Activated gamma-delta T cell (primary cell): ENCODE measurements at places on chromosomes 12 and 14.

DNA sequence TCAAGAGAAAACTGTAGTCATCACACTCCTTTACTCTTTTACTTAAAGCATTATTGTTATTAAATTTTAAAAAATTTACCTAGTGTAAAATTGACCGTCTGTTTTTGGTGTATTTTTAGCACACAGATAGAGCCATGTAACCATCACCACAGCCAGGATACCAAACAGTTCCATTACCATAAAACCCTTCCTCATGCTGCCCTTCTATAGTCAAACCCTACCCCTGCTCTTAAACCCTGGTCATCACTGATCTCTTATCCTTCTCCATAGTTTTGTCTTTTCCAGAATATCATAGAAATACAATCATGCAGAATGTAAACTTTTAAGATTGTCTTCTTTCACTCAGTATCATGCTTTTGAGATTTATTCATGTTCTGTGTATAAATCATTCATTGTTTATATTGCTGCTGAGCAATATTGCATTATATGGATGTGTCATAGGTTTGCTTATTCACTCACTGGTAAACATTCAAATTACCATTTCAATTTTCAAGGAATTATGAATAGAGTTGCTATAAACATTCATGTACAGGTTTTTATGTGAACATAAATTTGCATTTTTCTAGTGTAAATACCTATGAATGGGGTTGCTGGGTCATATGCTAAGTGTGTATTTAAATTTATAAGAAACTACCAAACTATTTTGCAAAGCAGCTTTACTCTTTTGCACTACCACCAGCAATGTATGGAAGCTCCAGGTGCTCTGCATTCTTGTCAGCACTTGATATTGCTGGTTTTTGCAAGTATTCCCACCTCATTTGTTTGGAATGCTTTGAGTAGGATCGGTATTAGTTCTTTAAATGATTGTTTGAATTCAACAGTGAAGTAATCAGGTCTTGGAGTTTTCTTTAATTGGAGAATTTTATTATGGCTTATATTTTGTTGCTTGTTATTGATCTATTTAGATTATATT, 125.5 kb downstream of the LMNTD1 start:
- no peak for DNase-seq

- no peak for DNase-seq
Observed at GRCh38 chr14:94307410-94307992, 14.4 kb upstream of the SERPINA10 start.

DNA sequence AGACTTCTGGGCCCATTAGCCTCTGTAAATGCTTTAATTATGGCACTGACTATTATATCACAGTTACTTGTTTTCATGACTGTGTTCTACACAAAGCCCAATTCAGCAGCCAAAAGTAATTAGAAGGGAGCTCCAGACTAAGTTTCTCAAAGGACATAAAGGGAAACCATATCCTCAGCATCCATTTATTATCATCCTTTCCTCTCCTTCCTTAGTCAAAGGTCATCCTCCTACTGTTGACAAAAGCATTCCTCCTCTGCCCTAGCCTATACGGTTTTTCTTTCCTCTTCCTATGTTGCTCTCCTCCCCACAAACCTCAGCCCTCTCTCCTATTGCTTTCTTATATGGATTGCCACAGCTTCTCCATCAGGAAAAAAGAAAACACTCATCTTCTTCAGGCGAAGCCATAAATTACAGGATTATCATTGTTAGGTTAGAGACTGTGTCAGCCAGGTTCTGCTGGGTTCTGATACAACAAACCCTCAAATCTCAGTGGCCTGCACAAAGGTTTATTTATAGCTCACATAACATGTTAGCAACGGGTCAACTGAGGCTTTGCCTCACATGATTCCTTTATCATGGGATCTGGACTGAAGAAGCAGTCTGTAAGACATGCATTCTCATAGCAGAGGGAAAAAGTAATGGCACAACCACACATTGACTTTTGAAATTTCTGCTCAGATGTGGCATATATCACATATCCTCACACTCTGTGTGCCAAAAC, 207.2 kb downstream of the SLC5A8 start:
- DNase-seq: no peak

DNA sequence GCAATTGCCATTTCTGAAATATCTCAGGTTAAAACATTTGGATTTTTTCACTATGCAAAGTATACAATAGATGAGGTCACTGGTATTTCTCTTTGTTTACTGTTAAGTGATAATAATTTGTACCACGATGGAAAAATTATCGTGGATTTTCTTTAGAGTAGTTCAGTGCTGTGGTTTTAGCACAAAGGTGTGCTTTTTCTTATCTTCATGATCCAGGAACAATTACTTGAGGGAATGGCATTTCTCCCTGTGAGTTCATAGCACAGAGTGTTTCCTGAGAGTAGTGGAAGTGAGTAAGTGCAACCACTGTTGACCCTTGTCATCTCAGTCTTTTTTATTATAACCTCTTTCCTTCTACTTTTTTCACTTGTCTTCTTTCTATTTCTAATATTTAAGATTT, 86.8 kb downstream of the FGD4 start:
- no peak for DNase-seq

- DNase-seq: no peak
Observed at GRCh38 chr12:126069549-126070165, 1004.4 kb downstream of the AACS start.

DNA sequence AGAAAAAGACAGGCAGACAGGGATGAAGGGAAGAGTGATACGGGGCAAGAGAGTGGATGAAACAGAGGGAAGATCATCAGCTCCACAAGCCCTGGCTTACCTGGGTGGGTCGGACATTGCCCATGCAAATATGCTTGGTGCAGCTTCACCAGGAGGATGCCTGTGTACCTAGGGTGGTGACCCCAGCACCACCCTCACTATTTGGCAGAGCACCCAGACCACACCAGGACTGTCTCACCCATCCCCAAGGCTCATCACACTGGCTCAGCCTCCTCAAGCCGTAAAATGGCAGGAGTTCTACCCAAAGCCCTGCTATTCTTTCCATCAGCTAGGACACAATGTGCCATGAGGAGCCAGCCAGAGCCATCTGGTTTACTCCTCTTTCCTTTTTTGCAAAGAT, 3.0 kb downstream of the GALNT8 start:
- no peak for DNase-seq

DNA sequence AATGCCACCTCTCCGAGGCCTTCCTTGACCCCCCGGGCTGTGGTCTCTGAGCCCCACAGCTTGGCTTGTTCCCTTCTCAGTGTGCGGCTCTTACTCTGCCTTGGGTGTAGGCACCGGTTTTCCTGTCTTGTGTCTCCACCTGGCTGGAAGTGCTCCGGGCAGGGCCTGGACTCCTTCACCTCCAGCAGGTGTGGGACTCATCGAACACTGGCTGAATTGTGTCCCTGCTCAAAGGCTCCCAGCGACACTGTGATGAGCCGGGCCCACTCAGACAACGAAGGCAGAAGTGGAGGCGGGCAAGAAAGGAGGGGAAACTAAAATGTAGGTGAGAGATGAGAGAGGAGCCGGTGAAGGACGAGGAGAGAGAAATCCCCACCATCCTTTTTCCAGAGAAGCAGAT, 18.0 kb downstream of the TMEM63C start:
- DNase-seq: no peak

GRCh38 chr12:19177754-19178153, 48.2 kb downstream of the PLEKHA5 start:
- DNase-seq: no peak

DNA sequence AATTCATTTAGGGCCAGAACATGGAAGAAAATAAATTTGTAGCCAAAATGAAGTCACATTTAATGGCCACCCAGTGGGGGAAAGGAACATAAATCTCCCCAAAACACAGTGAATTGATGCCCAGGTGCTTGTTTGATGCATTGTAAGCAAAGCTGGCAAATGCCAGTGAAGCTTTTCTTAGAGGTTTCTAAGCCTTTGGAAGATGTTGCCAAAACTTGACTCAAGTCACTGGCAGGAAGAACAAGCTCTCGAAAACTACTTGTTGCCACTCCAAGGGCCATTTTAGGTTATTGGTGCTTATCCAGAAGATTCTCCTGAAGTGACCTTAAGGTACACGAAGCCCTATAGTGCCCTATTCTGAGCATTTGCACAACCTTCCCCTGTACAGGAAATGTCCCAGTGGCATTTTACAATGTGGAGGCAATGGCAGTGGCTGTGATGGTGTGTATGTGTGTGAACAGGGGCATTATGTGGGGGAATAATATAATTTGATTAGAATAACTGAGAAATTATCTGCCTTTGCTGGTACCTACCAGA, 89.5 kb upstream of the NOVA1 start:
- no peak for DNase-seq

- no peak for DNase-seq
Observed at GRCh38 chr12:57460841-57461275, 1.3 kb downstream of the GLI1 start.

- no peak for DNase-seq
Observed at GRCh38 chr12:18905134-18905533, 167.2 kb downstream of the CAPZA3 start.

GRCh38 chr14:24915958-24916595, 133.9 kb downstream of the STXBP6 start:
- DNase-seq: no peak

DNA sequence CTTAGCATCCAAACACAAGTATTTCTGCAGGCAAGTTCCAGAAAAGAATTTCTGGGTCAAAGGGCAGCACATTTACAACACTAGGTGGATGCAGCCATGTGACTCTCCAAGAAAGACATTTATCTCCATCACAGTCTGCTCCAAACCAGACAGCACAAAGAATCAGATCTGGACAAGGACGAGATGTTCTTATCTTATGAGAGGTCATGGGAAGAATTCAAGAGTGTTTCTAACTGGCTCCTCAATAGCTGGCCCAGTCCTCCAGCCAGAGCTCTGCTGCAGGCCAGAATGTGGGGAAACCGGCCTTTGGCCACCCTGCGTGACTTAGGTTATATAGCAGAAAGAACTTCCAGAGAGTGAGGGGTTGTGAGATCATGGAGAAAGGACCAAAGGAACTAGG, 17.4 kb downstream of the TMEM119 start:
- DNase-seq: no peak

GRCh38 chr12:52776435-52776834, 710 bp downstream of the KRT76 start:
- no peak for DNase-seq

DNA sequence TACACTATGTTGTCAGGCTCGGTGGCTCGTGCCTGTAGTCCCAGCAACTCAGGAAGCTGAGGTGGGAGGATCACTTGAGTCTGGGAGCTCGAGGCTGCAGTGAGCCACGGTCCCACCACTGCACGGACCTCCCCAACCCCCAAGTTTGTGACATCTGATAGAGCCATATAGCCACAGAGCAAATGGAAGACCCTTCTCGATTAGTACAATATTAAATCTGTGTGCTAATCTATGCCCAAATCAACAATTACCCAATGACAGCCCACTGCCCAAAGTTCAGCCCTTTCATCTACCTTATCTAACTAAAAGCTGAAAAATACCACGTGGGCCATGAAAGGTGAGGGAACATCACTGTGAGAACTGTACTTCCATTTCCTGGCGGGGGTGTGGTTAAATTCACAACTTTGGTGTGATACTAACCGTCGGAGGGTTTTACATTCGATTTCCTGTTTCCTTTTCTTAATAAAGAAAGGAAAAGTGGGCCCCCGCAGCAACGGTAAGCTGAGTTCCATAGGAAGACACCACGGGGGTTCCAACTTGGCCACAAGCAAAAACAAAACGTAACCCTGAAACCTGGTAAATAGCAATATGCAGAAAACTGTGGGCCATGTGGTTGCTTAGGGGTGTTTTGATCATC, 31.2 kb upstream of the FOS start:
- no peak for DNase-seq

GRCh38 chr12:59076622-59077021, 156.3 kb upstream of the LRIG3 start:
- DNase-seq: no peak

DNA sequence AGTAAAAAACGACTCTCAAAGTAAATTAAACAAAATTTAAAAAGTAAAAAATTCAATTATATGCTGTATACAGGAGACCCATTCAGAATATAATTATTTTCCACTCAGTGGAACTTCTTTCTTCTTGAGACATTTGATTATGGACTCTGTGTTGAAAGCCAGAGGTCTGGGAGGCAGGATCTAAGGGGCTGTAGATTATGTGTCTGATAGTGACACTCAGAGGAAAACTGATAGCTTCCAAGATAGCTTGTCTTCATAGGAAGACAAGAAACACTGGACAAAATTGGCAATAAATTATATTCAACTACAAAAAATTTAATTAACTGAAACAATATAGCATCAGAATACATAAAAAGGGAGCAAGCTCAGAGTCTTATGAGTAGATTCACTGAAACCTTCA, 135.8 kb downstream of the KITLG start:
- no peak for DNase-seq

- no peak for DNase-seq
Observed at GRCh38 chr12:123040106-123040505, 59.6 kb downstream of the ARL6IP4 start.

- DNase-seq: no peak
Observed at GRCh38 chr12:57164454-57164853, 17.0 kb upstream of the LRP1-AS start.

- DNase-seq: no peak
Observed at GRCh38 chr12:14399871-14400270, 34.4 kb downstream of the ATF7IP start.

DNA sequence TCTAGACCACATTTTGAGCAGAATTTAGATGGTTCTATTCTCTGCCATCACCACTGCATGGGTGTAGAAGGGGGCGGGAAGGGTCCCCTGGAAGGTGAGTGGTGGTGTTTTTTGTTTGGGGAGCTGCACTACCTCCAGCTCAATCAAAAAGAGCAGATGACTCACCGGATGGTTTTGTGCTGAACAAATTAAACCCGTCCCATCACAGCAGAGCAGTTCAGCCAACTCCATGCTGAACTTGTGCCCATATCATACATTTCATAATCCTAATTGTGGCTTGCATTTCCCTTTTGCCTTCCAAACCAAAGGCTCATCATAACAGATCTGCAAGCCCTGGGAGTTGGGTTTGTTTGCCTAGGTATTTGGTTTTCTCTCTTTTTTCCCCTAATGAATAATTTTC, 53.0 kb upstream of the RPH3A start:
- DNase-seq: no peak

DNA sequence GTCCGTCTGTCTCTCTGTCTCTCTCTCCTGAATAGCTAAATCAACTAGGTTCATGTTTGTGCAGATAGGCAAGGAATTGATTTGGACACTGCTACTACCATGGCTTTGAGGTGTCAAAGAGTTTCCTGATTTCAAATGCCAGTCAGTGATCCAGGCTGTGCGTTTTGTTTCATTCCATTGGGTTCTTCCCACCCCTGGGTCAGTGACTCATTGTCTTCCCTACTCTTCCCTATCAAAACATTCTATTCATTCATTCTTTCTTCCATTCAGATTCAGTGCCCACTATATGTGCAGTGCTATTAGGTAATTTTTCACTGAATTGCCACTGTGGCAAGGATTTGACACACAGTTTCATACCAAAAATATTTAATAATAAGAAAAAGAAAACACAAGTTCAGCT, 50.4 kb downstream of the RPH3A start:
- DNase-seq: no peak

- DNase-seq: no peak
Observed at GRCh38 chr12:128745772-128746689, 77.7 kb downstream of the SLC15A4 start.
